ENCODE measurements at places on chromosomes 3 and 15. TPM values are rescaled to one million over a fixed set of nuclear protein-coding genes. Genes with fewer than 3 reads are reported as not detected.

- H3K27me3 ChIP-seq = peaks cover 4% of the 10 kb centered on the region
- no peak overlapping the region for H3K4me3 ChIP-seq
- no peak overlapping the region for H3K27ac ChIP-seq
- peaks cover 5% of the 10 kb centered on the region for H3K4me1 ChIP-seq
- H3K36me3 ChIP-seq = no peaks in the 10 kb centered on the region
Measured at GRCh38 chr3:7897655-7898054, 604.0 kb upstream of the LMCD1 start.

Gene GOLGA8H
- total RNA-seq = not detected

Gene BNC1
- not detected for total RNA-seq

Gene MME
- not detected for total RNA-seq

DNA sequence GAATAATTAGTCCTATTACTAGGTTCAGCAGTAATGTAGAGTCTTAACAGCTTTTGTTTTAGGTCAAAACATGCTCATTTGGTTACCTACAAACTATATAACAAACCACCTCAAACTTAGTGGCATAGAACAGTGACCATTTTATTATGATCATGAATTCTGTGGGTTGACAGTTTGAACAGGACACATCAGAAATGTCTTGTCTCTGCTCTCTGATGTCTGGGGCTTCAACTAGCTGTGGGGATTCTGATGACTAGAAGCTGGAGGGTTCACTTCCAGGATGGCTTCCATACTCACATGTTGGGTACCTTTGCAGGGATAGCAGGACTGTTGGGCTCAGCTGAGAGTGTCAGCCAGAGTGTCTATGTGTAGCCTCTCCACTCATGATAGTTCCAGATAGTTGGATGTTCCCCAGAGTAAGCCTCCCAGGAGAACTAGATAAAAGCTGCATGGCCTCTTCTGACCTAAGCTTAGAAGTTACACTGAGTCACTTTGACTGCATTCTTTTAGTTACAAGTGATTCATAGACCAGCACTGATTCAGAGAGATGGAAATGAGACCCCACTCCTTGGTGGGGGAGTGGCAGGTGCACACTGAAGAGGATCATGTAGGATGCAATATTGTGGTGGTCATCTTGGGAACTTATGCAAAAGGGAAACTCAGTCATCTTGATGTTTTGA is 32.6 kb downstream of the PLCL2 start:
- peak; percentile 37 for DNase-seq
- no peak overlapping the region for H3K4me3 ChIP-seq
- H3K36me3 ChIP-seq = no peaks in the 10 kb centered on the region
- H3K27ac ChIP-seq = peak overlapping the region; percentile 68
- no peaks in the 10 kb centered on the region for H3K27me3 ChIP-seq

GRCh38 chr3:99579246-99579645 is 59.1 kb upstream of the COL8A1 start:
- no peaks in the 10 kb centered on the region for H3K36me3 ChIP-seq
- H3K27me3 ChIP-seq = peaks cover 3% of the 10 kb centered on the region
- DNase-seq = no peak
- H3K27ac ChIP-seq = no peak overlapping the region
- no peaks in the 10 kb centered on the region for H3K4me1 ChIP-seq

Gene ADAMTS7
- total RNA-seq = 0.10 TPM

DNA sequence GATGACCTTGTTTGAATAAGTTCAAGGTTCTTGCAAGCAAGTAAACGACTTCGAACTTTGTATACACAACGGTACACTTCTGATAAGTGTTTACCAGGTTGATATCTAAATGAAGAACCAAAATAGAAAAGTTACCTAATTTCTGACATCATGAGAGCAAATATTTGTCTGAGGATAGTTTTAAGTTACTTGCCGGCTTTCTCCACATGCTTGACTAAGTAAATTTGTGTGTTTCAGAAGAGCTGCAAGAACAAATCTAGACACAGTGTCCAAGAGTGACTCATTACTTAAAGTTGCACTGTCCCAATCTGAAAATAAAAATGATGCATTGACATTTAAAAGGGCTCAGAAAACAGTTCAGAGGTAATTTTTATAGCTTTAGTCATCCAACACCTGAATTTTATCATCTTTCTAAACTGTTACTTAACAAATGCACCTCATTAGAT is 115.1 kb downstream of the HERC1 start:
- H3K27ac ChIP-seq = no peak overlapping the region
- H3K36me3 ChIP-seq = peaks cover 7% of the 10 kb centered on the region
- H3K27me3 ChIP-seq = no peaks in the 10 kb centered on the region

DNA sequence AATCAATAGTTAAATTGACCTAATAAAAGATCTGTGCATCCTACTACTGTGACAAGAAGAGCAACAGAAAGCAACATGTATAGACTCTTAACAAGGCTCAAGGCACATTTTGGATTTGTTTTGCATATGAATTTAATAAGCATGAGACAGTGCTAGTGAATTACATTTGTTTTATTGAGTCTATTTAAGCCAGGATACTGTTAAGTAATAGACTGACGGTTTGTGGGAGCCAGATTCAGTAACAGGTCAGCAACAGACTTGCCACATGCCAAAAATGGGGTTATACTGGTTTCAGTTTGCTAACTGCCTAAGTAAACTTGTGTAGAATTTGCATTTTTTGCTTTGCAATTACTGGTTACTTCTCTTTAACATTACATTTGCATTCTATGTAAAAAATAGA is 54.0 kb downstream of the MBNL1 start:
- H3K27ac ChIP-seq = peak overlapping the region; percentile 21
- DNase-seq = no peak
- H3K4me1 ChIP-seq = peaks cover 79% of the 10 kb centered on the region

Gene TSC22D2
- 13.0 TPM for total RNA-seq

Data from activated naive CD4-positive, alpha-beta T cell treated with anti-CD3 and anti-CD28 coated beads for 36 hours (primary cell).